Activated T-cell treated with anti-CD3 and anti-CD28 coated beads for 24 hours (primary cell): ENCODE measurements at places on chromosomes 16 and 17.

GRCh38 chr16:81780350-81780749 lies 1.3 kb downstream of the PLCG2 start:
- no peak for DNase-seq

DNA sequence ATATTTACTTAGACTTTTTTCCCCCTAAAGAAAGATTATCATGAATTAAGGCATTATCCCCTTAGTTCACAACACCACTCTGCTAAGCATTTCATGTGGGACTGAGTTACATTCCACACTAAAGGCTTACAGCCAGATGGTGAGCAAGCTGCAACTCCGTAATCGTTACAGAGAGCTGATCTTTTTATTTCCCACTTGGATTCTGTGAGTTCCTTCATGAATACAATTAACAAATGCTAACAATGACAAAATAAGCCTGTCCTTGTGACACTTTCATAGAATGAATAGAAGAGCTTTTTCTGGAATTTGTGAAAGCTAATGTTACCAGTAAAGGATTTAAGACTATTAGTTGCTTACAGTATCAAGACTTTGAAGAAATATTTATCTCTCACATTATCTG lies 8.7 kb downstream of the OGFOD1 start:
- DNase-seq, result no peak

DNA sequence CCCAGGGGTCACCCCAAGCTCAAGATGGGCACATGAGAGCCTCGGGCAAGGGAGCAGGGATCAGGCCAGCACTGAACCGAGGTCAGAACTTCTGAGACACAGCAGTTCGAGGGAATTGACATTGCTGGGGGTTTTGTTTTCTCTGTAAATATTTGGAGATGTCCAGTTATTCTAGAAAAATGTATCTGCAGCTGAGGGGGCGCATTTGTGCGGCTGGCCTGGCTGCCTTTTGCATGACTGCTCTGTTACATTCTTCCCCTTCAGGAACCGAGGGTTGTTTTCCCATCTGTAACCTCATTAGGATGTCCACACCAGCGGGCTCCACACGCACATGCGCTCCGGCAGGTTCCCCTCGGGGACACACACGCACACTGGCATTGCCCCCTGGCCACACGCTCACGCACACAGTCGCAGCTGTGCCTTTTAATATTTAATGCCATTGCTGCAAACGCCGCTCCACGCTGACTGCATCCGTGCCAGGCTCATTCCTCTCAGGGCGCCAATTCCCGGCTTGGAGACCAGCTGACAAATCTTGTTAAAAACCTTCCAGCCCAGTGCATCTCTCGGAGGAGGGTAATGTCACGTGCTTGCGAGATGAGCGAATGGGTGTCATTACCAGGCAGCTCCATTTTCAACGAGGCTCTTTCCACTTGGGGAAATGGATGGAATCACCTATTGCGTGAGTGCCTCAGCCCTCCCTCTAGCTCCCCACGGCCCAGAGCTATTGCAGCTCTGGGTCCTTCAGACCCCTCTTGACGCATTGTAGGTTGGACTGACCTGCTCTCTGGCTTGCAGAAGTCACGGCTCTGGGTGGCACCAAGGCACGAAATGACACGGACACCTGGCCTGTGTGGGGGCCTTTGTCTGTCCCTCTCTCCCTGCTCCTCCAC lies 13.1 kb downstream of the CCR7 start:
- no peak for DNase-seq

DNA sequence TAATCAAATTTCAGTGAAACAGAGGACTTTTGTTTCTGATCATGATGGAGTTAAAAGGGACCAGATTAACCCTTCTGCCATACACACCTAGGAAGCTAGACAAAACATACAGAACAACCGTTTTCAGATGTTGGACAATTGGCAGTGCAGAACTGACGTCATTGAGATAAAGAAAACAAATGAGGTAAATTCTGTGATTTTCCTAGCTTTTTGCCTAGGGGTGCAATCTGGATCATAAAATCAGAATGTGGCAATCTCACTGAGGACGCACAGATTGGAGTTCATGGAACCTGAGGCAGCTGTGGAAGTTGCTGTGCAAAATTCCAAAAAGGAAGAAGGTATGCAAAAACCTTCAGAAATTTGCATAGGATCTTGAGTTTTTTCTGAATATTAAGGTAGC lies 15.0 kb upstream of the USP32 start:
- no peak for DNase-seq

DNA sequence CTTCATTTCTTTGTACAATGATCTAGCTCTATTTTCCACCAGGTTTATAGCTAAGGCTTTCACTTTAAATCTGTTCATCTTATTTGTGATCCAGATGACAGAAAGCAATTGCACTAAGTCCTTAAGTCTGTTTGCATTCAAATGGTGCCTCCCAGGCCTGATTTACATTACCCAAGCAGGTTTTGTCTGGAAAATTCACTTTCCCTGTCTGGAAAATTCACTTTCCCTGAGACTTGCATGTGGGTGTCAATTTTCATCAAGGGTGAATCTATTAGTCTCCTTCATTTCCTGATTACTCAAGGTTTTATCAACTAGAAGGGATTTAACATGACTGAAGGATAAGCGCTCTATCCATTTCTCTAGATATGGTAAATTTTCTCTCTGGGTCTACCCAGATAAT lies 1480.2 kb upstream of the GOT2 start:
- DNase-seq, result no peak

GRCh38 chr16:468068-468821 lies 42.8 kb downstream of the RAB11FIP3 start:
- no peak for DNase-seq

- no peak for DNase-seq
Observed at GRCh38 chr16:17229766-17230165, 241.0 kb downstream of the XYLT1 start.

- no peak for DNase-seq
Observed at GRCh38 chr16:74372369-74372768, 3.7 kb upstream of the NPIPB15 start.

- no peak for DNase-seq
Observed at GRCh38 chr17:15237106-15237425, 28.1 kb downstream of the PMP22 start.

GRCh38 chr16:81397058-81397878 lies 47.3 kb upstream of the CMIP start:
- no peak for DNase-seq

- no peak for DNase-seq
Observed at GRCh38 chr17:76747716-76748363, 9.9 kb downstream of the MFSD11 start.

DNA sequence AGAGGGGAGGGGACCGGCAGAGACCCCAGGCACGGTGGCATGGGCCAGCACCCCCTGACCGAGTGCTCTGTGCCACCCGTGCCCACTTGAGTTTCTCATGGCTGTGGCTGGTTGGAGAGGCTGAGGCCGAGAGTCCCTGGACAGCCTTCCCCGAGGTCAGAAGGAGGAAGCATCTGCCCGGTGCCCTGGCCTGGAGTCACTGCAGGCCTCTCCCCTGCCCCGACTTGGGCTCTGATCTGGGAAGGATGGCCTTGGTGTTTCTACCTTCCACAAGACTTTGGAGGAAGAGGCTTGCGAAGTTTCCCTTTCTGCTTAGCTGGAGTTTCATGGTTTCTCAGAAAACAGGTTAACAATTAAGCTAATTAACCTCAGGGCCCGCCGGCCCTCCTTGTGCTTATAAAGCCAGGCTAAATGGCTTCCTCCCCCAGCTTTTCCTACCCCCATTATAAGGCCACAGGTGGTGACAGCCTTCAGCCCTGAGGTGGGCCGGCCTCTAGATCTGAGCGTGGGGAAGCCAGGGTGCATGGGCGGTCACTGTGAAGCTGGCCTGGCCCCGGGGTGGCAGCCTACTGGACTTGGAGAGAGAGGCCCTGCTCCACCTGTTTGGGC lies 17.3 kb downstream of the LLGL2 start:
- no peak for DNase-seq

DNA sequence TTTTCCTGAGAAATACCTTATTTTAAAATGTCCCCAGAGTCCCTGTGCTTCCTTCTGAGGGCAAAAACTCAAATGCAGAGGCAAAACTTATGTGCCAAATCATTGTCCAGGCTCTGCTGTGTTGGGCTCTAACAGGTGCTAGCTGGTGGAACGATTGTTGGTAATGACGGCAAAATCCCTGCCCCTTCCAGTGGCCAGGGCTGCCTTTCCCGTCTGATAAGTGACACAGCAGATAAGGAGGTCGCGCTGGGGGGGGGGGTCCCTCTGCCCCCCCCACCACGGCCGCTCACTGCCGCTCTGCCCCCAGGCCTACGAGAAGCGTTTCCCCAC lies 29.1 kb downstream of the SEC14L5 start:
- DNase-seq, result no peak

DNA sequence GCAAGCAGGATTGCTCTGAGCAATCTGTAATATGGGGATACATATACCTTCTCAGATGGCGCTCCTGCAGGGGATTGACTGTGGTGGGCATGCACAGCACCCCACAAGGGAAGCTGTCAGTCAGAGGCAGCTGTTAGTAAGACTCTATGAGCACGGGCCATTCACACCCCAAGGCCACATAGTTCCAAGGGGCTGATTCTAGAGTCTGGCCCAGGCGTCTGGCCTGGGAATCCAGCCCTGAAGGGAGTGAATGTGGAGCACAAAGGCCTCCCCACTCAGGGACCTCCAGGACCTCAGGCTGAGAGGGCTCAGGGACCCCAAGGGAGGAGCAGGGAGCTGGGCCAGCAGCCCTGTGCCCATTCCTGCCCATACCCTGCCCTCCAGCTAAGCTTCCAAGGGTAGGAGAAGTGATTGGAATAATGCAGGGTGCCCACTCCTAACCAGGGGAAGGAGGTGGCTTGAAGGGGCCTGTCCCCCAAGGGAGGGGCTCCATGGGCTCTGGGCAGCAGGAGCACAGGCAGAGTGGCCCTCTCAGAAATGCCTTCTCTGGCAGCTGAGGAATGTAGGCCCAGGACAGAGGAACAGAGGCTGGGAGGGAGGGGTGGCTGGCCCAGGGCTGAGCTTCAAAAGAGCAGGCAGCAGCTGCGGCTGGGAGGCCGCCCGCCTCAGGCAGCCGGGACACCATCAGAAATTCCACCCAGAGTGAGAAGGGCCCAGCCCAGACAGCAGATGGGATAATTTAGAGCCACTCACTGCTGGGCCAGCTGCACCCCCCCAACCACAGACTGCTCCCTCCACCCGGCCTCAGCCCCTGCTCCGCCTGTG lies 48.9 kb upstream of the MRPS23 start:
- no peak for DNase-seq

- no peak for DNase-seq
Observed at GRCh38 chr17:75440738-75441448, 15.5 kb upstream of the TMEM94 start.

DNA sequence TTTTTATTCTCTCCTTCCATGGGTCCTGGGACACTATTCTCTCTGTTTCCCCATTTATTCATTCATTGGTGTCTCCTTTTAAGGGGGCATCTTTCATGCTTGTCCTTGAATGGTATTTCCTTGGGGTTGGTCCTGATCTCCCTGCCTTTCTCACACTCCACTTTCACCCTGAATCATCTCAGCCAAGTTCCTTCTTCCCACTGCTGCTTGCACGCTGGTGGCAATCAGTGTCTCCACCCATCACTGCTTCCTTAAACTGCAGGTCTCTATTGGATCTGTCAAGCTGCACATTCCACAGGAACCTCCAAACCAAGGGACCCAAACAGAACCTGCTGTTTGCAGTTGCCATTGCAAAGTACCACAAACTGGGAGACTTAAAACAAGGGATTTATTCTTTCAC lies 89.3 kb upstream of the SDK2 start:
- DNase-seq, result no peak

- DNase-seq, result no peak
Observed at GRCh38 chr16:23728112-23728477, 15.1 kb upstream of the ERN2 start.

- no peak for DNase-seq
Observed at GRCh38 chr17:17022456-17022855, 19.8 kb upstream of the MPRIP start.

DNA sequence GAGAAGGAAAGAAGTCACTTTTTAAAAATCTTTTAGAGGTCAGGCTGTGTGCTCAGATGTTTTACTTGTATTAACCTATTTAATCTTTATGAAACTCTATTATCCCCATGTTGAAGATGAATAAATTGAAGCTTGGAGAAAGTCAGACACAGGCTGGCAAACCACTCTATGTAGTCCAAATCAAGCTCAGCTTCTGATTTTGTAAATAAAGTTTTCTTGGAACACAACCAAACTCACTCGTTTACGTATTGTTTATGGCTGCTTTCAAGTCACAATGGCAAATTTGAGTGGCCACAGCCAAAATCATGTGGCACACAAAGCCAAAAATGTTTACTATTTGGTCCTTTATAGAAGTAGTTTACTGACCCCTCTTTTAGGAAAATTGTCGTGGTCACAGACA lies 596.0 kb upstream of the CDH11 start:
- no peak for DNase-seq

- DNase-seq, result no peak
Observed at GRCh38 chr16:67872131-67872630, 671 bp upstream of the EDC4 start.

GRCh38 chr17:4010754-4011153 lies 46.5 kb upstream of the ATP2A3 start:
- DNase-seq, result no peak

GRCh38 chr16:84569382-84569987 lies 48.4 kb downstream of the COTL1 start:
- DNase-seq, result no peak

- no peak for DNase-seq
Observed at GRCh38 chr16:77353587-77354263, 81.1 kb downstream of the ADAMTS18 start.

DNA sequence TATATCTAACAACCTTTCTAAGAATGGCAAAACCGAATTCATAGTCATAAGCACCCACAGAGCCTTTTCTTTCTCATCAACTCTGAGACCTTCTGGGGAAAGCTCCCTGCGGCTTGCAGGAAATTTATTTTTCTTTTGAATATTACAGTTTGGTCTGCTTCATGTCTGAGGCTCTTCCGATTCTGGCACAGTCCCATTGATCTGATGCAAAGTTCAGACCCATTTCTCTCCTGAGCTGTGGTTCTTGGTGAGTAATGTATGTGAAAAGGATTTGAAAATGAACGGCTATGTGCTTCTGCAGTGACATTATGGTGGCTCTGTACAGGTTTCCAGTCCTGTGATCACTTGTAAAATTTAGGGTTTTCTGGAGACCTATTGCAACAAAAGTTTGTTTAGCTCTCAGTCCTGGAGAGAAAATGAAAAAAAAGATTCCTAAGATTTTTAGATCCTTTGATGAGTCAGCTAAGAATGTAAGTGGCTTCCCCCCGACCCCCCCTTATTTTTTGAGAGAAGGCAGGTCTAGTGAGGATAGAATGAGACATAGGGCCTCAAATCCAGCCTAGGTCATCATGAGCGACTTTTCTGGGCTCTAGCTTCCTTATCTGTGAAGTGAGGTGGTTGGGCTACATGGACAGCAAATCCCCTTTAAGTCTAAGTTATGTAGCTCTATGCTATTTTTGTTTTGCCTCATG lies 4.6 kb downstream of the GAN start:
- DNase-seq, result no peak

DNA sequence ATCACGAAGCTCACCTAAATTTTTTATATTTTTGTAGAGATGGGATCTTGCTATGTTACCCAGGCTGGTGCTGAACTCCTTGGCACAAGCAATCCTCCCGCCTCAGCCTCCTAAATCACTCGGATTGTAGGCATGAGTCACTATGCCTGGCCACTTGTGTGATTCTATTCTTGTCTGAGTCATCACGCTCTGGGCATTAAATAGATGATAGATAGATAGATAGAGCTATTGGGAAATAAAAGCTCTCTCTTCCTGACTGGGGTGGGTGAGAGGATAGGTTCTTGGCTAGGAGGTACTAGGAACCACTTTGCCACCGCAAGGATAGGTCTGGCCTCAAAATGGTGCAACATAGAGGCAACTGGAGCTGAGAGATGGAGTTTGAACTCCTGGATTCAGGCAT lies 21.4 kb upstream of the CACNG3 start:
- no peak for DNase-seq
